Cardiac fibroblast (primary cell): ENCODE measurements at places on chromosomes 7 and 10.

DNA sequence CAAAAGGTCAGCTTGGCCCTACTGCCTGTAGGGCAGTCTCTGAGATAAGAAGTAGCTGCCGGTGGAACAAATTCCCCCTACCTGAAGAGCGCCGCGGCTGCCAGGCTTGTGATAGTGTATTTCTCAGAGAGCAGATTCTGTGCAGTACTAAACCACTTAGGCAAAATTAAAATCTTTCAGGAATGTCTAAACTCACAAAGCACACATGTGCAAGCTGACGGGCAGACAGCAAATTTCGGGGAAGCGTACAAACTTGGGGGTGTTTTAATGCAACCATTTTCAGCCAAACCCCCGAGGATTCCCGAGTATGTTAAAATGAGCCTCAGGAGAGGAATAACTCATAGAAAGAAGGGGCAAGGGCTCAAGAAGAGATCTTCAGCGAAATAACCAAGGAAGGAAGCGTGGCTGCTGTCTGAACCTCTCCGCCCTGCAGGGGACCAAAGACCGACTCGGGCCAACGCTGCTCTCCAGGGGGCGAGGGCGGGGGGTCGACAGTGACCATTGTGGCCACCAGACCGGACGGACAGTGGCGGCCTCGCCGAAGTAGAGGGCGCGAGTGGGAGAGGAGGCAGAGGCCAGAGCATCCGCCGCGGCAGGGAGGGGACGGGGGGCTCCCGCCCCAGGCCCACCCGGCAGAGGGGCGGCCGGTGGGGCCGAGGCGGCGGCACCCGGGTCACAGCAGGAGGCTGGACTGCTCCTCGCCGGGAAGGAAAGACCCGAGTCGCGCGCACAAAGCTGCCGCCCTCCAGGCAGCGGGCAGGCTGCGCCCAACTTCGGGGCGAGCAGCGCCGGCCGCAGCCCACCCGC lies 819 bp downstream of the HYCC1 start:
- peak; percentile 29 for DNase-seq

- DNase-seq, result peak; percentile 41
Measured at GRCh38 chr10:75508239-75508813, 76.9 kb downstream of the LRMDA start.

DNA sequence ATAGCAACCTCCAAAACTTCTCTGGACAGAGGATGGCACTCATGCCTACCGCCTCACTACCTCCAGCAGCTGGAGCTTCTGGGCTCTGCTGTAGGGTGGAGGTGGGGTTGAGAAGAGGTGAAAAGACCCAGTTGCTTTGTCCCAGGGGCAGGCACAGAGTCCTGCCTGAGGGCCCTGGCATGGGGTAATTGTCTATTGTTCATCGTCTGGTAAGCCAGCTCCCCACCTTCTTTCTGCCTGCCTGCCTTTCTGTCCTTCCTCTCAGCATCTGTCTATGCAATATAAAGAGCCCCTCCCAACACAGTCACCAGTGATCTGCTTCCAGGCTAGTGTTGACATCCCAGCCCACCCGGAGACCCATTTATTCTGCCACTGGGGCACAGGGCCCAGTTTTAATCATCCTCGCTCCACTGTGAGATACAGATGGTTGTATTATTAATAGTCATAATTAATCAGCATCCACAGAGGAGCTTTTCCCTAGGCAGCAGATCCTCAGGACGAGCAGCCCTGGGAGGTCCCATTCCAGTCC lies 39.0 kb downstream of the ZMIZ1 start:
- DNase-seq, result no peak

DNA sequence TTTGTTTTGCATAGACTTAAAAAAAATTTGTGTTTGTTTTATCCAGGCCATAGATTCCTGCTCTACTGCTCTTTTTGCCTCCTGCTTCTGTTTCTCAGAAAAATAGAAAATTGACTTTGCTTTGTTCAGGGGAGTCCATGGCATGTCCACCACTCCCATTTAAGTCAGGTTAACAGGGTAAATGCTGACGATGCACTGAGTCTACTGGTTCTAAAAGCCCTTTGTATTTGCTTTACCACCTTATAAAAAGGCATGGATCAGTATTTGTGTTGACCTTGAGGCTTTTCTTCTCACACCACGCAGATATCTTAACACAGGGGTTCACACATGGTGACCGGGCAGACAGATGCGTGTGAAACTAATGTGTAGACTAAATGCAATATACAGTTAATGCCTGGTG lies 139.5 kb upstream of the RHEB start:
- DNase-seq, result no peak

DNA sequence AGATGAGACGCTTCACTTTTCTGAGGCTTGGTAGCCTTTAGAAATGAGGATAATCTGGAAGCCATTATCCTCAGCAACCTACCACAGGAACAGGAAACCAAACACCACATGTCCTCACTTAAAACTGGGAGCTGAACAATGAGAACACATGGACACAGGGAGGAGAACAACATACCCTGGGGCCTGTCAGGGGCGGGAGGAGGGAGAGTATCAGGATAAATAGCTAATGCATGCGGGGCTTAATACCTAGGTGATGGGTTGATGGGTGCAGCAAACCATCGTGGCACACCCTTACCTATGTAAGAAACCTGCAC lies 48.9 kb downstream of the LRGUK start:
- DNase-seq, result no peak

DNA sequence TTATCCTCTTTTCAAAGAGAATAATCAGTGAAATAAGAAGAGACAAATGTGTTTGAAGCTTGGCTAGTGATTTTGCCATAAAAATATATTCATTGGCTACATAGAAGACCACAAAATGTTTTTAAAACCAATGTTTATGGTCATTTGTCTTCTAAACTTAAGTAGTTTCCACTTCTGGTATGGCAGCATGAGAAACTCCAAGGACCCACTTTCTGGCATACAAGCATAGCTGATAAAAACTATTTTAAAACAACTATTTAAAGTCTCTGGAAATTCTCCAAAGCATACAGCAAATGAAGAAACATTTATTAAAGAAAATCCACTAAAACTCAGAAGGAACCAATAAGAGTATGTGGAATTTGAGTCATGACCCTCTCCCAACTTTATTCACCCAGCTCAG lies 89.2 kb upstream of the TOMM7 start:
- DNase-seq, result peak; percentile 10

- peak; percentile 61 for DNase-seq
Measured at GRCh38 chr10:21517134-21518031, 8.1 kb downstream of the SKIDA1 start.

DNA sequence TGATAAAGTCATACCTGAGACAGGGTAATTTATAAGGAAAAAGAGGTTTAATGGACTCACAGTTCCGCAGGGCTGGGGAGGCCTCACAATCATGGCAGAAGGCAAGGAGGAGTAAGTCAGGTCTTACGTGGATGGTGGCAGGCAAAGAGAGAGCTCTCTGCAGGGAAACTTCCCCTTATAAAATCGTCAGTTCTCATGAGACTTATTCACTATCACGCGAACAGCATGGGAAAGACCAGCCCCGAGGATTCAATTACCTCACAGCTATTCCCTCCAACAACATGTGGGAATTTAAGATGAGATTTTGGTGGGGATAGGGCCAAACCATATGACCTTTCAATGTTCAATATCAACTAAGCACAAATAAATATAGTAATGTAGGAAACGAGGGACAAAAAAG lies 559.4 kb upstream of the KCND2 start:
- DNase-seq, result peak; percentile 14

- no peak for DNase-seq
Measured at GRCh38 chr7:115476671-115477181, 553.8 kb downstream of the TFEC start.

DNA sequence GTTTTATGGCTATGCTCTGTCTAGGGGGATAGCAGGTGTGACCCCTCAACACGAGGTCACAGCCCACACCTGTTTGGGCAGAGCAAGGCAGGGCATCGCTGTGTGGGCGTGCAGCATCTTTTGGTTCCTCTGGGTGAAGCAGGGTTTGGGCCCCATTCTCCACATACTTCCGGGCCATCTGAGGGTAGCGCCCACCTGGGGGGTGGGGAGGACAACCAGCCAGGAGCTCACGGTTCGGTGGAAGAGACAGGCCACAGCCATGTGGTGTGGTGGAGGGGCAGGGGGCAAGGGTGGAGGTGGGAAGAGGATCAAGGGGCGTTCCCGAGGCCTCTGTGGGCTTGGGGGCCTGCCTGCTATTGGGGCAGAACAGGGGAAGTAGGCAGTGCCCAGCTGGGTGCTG lies 2.4 kb downstream of the SH2B2 start:
- DNase-seq, result no peak

DNA sequence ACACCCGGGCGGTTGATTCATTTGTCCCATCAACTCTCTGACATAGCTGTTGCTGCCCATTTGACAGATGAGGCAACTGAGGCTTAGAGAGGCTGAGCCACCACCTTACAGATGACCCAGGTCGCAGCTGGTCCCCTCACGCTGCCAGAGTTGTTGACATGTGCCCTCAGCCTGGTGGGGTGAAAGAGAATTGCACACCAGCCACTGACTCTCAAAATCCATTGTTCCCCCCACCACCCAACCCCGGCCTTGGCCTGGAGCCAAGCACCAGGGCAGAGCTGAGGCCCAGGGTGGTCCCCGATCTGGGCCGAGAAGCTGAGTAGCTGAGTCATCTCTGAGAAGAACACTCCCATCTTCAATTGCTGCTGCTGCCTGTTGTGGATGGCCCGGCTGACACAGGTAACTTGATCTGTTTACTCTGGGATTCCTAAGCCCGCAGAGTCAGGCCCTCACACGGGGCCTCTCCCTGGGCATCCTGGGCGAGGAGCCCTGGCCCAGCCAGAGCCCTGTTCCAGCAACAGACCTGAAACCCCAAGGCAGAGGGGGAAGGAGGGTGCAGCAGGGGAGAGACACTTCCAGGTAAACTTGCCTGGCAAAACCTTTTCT lies 27.5 kb downstream of the PVRIG start:
- peak; percentile 53 for DNase-seq

DNA sequence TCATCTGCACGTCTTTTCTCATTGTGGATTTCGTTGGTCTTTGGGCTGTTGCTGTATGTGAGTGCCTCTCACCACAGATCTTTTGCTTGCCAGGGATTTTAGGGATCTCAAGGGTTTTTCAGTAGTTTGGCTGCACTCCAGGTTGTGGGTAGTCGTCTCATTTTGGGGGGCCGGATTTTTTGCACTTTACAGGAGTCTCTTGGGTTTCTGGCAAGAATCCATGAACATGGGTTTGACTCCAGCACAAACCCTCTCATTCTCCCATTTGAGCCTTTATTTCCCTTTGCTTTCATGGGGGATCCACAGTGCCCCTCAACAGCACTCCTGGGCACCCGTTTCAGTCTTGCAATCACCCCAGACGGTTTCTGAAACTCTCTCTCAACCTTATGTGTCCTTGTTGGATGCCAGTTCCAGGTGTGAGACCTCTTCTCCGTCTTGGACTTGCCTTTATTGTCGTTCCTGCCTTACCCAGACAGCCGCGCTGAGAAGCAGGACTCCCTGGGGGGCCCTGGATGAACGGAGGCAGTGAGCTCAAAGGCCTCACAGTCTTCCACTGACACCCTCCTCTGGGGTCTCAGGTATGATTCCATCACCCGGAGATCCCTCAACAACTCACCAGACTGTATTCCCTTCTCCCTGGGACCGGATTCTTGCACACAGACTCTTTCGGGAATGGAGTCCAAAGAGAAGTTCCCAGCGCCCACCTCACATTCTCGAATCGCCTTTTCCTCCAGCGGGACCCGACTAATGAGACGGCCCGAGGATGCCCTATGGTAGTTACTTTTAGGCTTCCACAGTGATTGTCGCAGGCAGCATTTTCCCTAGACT lies 18.8 kb upstream of the ZNF273 start:
- DNase-seq, result no peak

GRCh38 chr7:135199439-135199838 lies 11.9 kb downstream of the WDR91 start:
- no peak for DNase-seq

GRCh38 chr10:132420981-132421846 lies 24.2 kb downstream of the PWWP2B start:
- peak; percentile 58 for DNase-seq

DNA sequence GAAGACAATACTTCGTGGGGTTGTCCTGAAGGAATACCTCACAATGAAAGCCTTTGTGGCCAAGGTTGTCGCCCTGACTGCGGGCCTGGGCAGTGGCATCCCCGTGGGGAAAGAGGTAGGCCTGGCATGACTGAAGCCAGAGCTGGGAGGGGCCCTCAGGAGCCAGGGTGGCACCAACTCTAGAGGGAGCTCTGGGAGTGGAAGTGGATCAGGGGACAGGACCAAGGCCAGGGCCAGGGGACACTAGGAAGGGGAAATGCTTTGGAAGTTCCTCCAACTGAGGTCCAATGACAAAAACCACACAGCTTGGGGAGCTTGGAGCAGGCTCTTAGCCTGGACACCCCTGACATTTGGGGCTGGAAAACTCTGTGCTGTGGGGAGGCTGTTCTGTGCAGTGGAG lies 5.8 kb downstream of the CLCN1 start:
- peak; percentile 7 for DNase-seq

- DNase-seq, result no peak
Measured at GRCh38 chr10:16989826-16990293, 139.8 kb downstream of the CUBN start.

GRCh38 chr10:14190702-14191101 lies 140.0 kb downstream of the FRMD4A start:
- DNase-seq, result no peak

DNA sequence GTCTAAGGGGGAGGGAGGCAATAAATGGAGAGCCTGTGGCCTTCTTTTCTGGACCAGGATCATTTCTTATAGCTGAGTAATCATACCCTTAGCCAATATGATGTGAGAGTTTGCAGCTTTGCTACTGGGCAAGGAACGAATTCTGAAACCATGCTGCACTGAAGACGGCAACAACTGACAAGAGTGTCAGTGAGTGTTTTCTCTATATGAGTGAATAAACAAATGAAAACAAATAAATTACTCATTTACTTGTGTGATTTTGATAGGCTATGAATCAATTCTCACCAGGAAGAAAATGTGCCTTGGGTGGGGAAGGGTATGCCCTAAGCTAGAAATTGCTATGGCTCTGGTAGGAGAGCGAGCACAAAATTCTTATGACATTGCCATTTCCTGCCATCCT lies 79.4 kb upstream of the LRRN3 start:
- no peak for DNase-seq

DNA sequence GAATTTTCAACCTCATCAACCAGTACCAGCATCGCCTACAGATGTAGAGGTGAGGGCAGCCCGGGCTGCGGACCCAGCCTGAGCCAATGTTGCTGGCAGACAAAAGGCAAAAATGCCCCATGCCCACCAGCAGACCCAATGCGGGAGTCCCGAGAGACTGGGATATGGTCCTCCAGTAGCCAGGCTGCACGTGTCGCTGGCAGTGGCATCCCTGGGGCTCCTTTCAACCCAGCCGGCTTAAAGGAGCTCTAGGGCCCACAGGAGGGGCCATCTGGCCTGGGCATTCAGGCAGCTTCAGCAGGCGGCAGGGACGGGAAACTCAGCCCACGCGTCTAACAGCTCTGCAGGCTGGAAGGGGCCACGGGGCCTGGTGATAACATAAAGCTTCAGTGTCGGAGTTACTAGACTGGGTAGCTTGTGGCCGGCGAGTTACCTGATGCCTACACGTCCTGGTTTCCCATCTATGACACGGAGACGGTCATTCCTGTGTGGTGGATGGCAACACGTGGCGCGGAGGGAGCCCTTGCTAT lies 70.7 kb downstream of the PROSER2 start:
- DNase-seq, result no peak

DNA sequence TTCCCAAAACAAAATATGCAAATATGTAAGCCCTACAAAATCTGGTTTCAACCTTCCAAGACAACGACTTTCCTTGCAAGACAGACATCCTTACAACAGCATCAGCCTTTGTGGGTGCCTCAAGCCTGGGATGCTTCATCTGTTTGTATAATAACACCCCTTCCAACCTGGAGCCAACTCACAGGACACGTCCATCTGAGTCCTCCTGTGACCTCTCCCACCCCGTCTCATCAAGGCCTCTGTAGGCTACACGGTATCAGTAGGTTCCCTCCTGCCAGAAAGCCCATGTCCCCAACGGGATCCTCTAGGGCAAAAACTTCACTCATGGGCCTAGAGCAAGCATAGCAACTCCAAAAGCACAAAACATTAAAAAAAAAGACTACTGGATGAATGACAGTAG lies 173.2 kb downstream of the TNS3 start:
- DNase-seq, result no peak
